Stimulated activated CD8-positive, alpha-beta memory T cell treated with anti-CD3 and anti-CD28 coated beads, Interleukin-4, amount 100 ng/mL, for 1 hour (primary cell): ENCODE measurements at places on chromosomes 11 and 22.

GRCh38 chr11:120108154-120108784 is 29.6 kb downstream of the TRIM29 start:
- DNase-seq: peak; percentile 14

DNA sequence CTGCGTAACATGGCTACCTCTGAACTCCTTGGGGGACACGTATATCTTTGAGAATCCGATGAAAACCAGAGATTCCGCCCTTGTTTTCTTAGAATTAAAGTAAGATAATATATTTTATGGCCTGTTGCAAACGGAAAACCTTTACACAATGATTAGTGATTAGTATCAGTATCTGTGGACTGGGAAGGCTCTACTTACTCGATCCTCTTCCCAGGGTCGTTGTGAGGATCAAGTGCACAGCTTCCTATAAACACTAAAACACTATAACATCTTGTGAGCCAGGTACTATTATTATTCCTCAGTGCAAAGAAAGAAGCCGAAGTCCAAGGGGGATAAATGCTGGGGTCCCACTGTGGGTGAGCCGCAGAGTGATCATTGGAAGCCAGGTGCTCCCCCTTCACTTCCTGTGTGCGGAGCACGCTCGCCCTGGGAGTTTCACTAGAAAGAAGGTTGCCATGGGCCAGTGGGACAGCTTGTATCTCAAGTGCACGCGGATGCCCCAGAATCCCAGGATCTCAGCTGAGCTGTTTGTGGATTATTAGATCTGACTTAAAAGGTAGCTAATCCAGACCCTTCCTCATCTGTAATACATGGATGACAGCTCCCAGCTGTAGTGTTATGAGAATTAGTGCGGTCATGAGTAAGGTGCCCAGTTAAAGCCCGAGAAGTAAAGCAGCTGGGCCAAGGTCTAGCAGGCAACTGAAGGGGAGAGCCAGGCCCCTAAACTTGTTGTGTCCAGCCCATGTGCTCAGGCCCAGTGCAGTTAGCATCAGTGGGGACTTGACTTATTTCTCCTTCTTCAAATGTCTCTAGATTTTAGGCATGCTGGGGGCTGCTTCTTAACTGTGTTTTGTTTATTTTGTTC is 839 bp downstream of the CBY1 start:
- no peak for DNase-seq

GRCh38 chr11:118628861-118629549 is 21.6 kb downstream of the PHLDB1 start:
- no peak for DNase-seq

DNA sequence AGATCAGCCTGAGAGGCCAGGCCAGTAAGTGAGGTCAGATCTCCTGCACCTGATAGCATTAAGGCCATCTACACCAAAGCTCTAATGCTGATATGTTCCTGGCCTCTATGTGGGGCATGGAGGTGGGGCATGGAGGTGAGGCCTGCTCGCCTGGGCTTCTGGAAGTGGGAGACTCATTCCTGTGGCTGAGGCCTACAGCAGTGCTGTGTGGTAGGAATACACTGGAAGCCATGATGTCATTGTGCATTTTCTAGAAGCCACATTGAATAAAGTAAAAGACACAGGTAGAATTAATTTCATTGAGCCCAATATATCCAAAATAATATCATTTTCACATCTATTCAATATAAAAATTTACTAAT is 2.7 kb downstream of the PNPLA3 start:
- DNase-seq: no peak

- DNase-seq: no peak
These were observed 679.0 kb upstream of the LRRC4C start for GRCh38 chr11:42138454-42138853.

DNA sequence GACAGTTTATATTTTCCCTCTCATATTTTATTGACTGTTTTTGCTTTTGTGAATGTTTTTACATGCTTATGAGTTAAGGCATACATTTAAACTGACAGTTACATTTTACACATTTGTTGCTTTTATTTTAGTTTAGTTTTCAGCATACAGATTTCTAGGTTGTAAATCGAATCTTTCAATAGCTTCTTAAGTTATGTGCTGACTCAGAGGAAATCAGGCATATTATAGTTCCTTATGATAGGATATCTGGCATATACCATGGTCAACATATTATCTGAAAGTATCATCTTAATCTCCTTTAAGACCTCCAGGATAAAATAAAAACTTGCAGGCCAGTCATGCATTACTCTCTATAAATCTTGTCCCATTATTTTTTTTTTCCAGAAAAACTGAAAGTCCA is 916.6 kb downstream of the LRRC4C start:
- DNase-seq: no peak

DNA sequence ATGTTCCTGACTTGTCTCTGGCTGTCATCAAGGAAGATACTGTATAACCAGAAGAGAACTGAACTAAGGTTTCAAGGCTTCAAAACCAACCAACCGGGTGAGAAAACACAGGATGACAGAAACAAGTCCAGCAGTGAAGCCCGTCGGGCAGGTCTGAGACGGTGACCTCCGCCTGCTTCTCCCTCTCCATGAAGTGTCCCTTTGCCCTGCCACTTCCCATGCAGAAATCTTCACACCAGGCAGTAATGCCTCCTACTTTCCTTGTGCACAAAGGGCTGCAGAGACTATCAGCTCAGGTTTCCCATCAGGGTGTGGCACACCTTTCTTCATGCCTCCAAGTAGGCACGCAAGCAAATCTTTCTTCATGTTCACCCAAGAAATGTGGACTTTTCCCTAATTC is 24.2 kb downstream of the PRDM10 start:
- no peak for DNase-seq

DNA sequence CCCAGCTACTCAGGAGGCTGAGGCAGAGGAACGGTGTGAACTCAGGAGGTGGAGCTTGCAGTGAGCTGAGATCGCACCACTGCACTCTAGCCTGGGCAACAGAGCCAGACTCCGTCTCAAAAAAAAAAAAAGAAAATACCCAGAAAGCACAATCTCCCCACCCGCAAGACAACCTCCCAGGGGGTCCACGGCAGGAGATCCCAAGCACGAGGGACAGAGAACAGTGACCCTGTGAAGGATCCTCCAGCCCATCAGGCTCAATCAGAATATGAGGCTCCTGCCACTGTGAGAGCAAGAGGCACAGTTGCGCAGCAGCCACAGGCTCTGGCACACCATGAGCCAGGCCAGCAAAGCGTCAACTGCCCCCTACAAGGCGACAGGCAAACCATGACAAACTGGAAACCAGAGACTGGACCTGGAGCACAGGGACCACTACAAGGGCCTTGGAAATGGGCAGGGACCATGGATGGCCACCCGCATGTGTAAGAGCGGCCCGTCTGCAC is 164.8 kb upstream of the GRK3 start:
- no peak for DNase-seq
